ENCODE measurements at places on chromosomes 7 and 10.

DNA sequence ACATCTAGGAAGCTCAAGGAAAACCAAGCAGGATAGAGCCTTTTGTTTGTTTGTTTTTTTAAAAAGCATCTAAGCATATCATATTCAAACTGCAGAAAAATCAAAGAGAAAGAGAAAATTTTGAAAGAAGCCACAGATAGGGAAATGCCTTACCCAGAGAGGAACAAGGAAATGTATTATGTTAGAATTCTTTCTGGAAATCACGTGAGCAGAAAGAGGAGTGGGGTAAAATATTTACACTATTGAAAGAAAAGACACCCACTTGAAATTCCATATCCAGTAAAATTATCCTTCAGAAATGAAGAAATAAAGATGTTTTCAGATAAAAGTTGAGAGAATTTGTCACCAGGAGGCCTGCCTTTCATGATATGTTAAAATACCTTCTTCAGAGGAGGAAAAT lies 775.7 kb upstream of the IGFBP3 start:
- DNase-seq: no peak

DNA sequence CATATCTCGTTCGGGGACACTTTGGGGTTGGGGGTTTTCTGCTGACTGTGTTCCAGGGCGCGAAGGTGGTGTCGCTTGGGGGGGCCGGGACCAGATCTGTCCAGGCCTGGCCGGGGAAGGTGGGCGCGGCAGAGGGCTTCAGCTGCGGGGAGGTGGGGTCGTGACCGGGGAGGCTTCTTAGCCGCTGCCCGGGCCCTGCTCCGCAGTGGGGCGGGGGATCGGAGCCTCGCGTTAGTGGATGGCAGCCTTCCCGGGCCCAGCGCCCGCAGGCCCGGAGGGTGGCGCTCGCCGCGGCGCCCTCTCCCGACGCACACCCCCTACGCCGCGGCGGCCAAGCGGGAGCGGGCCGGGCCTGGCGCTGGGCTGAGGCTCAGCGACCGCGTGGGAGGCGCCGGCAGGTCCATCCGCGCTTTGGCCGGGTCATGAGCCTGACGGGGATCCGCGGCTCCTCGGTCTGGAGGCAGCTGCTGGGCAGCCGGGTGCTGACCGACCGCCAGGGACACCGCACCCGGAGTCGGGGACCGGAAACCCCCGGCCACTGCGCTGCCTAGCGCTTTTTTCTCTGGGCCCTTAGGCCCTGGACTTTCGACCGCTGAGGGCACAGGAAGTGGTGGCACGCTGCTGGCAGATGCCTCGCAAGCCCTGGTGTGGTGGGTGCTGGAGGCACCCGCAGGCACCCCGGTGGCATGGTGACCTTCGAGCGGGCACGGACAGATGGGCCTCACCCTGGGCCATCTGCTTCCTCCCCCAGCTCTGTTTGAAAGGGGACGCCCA lies 1.2 kb downstream of the AGAP3 start:
- DNase-seq: peak; percentile 56

DNA sequence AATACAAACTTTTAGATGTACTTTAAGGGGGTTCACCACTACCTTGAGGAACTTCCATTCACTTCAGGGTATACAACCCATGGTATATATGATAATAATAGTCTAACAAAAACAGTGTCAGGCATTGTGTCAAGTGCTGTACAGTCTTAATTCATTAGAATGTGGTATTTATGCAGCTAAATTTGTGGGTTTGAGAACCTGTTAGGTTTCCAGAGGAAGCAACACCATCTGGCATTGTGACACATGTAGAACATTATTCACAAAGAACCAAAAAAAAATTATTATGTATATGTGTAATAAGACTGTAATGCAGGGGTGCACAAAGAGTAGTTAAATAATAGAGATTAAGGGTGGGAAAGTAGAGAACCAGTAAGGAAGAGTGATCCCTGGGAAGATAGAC lies 26.3 kb downstream of the TMEM60 start:
- no peak for DNase-seq

- DNase-seq: no peak
These were observed 181.3 kb downstream of the C7orf25 start for GRCh38 chr7:42730586-42730985.

DNA sequence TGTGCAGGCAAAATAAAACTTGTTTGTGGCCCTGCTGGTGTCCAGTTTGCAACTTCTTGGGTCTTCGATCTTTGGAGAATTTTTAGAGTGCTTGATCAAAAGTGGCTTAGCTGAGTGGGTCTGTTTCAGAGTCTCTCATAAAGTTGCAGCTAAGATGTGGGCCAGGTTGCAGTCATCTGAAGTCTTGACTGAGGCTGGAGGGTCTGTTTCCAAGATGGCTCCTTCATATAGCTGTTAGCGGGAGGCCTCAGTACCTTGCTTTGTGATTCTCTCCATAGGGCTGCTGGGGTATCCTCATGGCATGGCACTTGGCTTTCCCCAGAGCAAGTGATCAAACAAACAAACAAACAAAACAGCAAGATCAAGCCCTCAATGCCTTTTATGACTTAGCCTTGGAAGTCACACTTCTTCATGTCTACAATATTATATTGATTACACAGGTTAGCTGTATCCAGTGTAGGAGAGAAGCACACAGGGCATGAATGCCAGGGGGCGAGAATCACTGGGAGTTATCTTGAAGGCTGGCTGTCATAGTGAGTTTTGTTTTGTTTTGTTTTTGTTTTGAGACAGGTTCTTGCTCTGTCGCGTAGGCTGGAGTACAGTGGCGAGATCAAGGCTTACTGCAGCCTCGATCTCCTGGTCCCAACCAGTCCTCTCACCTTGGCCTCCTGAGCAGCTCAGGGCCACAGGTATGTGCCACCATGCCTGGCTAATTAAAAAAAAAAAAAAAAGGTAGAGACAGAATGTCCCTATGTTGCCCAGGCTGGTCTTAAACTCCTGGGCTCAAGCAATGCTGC lies 10.2 kb downstream of the CYP26A1 start:
- DNase-seq: no peak

DNA sequence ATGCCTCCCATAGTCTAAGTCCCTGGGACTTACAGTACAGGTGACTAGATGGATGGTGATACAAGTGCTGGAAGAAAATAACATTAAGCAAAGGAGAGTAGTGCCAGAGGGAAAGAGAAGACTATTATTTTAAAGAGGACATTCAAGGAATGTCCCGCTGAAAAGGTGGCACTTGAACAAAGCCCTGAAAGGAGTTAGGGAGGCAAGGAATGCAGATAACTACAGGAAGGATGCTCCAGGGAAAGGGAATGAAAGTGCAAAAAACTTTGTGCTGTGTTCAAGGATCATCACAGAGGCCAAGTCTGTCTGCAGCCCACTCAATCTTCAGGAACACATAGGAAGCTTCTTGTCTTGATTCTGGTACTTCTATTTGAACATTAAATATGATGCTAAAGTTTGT lies 14.9 kb downstream of the ANKMY2 start:
- no peak for DNase-seq

Data from NCI-H2081 (cell line).